ENCODE measurements at places on chromosomes 5 and 9.

GRCh38 chr9:83633676-83634075, 10.7 kb downstream of the IDNK start:
- no peak for DNase-seq

GRCh38 chr9:76023715-76024195, 133.3 kb downstream of the PCSK5 start:
- DNase-seq, result peak; percentile 77

- no peak for DNase-seq
Observed at GRCh38 chr9:134695144-134695543, 53.5 kb downstream of the COL5A1 start.

DNA sequence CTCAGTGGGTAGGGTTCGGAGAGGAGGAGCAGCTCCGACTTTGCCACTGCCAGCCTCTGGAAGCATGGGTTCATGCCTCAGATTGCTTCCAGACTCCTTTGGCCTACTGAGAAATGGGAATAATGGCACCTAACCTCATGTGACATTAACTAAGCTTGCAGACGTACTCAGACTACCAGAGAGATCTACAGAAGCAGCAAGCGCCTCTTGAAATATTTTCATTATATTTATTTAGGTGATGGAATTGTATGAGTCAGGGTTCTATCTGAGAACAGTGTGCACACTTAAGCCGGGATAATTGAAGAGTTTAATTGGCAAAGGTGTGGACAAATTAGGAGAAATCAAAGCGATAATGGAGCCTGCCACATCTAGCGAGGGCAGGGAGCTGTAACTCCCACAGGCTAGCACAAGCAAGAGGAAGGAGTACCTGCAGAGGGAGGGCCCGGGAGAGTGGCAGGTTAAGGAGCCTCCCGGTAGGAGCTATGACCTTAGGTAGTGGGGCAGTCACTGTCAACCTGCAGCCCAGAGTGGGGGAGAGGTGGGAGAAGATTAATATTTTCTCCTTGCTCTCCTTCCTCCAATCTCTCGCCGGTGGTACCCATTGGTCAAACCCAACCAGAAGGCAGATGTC, 12.2 kb upstream of the PDZD2 start:
- no peak for DNase-seq

- DNase-seq, result no peak
Observed at GRCh38 chr5:160496784-160497183, 75.1 kb downstream of the PTTG1 start.
